ENCODE measurements at places on chromosomes 16 and 17.

- no peak for DNase-seq
Measured at GRCh38 chr17:29212094-29212631, 32.0 kb upstream of the MYO18A start.

GRCh38 chr16:57001026-57001679, 11.8 kb downstream of the NLRC5 start:
- no peak for DNase-seq

GRCh38 chr16:4922721-4923342, 14.1 kb downstream of the PPL start:
- DNase-seq: no peak

- DNase-seq: no peak
Measured at GRCh38 chr16:12063004-12063395, 86.5 kb downstream of the SNX29 start.

GRCh38 chr17:39769974-39770587, 32.3 kb downstream of the GRB7 start:
- no peak for DNase-seq

DNA sequence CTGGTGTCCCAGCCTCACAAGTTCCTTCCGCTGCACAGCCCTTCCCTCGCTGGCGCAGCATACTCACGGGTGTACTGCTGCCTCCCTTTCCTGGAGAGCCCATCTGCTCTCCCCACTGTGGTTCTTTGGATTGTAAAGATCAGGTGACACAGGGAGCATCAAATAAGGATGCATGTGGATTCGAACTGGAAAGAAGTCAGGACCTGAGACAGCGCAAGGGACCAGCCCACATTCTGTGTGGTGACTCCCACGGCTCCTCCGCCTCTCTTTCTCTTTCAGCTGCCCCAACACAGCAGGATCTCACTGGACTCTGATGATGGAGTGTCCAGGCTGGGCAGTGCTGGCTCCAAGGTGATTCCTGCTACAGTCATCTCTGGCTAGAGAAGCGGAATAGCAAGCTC, 8.1 kb downstream of the LDAF1 start:
- DNase-seq: no peak

- DNase-seq: peak; percentile 34
Measured at GRCh38 chr17:17139972-17140589, 66.1 kb downstream of the PLD6 start.

DNA sequence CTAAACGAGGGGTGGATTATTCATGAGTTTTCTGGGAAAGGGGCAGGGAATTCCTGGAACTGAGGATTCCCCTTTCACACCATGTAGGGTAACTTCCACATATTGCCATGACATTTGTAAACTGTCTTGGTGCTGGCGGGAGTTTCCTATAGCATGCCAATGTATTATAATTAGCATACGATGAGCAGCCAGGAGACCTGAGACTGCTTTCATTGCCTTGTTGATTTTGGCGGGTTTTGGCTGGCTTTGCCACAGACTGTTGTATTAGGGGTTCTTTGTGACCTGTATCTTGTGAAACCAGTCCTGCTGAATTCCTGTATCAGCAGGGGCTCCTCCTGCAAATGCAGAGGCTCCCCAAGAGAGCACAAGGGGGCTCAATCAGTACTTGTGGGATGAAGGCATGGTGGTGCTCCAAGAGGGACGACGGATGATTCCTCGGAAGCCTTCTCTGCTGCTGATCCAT, 104.4 kb upstream of the CACNG5 start:
- peak; percentile 45 for DNase-seq

GRCh38 chr16:58265480-58266052, 29.3 kb downstream of the PRSS54 start:
- DNase-seq: no peak

- no peak for DNase-seq
Measured at GRCh38 chr16:23651943-23652468, 10.7 kb downstream of the DCTN5 start.

- DNase-seq: no peak
Measured at GRCh38 chr16:85755929-85756768, 5.3 kb upstream of the C16orf74 start.

DNA sequence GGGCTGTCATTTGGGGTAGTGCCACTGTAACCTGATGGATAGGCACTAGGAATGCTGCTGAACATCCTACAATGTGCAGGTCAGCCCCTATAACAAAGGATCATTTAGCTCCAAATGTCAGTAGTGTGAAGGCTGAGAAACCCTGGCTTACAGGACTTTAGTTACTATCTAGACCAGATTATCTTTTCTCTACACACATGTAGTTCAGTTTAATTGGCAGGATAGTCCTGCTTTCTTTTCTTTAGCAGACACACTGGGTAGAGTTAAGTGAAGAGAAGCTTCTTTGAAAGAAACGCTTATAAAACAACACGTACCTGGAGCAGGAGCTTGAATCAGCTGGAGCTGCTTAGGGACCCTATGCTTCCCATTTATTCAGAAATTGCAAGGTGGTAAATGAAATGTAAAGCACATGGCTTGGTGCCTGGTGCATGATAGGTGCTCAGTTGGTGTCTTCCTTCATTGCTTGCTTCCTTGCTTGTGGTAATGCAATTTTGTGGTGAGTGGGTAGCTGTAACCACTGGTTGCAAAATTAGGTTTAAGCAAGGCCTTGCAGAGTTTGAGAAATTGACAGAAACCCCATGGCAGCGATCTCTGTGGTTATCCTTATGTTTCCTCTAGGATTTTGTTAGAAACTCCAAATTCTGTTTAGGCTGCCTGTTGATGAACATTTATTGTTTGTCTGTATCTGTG, 9.4 kb downstream of the METTL9 start:
- DNase-seq: no peak

DNA sequence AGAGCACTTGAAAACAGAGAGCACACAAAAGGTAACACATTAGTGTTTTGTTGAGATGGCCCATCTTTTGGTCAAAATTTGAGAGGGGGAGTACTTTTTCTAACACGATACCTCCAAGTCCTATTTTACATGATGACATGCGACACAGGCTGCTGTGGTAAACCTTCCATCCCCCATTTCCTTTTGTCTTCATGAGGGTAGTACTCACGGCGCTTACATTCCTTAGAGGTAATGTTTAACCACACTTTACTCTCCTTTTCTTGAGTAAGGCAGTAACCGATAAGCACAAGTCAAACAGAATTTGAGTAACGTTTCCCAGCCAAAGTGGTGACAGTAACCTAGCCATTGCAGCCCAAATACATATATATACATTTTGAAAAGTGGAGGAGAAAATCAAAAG, 35.8 kb upstream of the PITPNM3 start:
- DNase-seq: no peak

DNA sequence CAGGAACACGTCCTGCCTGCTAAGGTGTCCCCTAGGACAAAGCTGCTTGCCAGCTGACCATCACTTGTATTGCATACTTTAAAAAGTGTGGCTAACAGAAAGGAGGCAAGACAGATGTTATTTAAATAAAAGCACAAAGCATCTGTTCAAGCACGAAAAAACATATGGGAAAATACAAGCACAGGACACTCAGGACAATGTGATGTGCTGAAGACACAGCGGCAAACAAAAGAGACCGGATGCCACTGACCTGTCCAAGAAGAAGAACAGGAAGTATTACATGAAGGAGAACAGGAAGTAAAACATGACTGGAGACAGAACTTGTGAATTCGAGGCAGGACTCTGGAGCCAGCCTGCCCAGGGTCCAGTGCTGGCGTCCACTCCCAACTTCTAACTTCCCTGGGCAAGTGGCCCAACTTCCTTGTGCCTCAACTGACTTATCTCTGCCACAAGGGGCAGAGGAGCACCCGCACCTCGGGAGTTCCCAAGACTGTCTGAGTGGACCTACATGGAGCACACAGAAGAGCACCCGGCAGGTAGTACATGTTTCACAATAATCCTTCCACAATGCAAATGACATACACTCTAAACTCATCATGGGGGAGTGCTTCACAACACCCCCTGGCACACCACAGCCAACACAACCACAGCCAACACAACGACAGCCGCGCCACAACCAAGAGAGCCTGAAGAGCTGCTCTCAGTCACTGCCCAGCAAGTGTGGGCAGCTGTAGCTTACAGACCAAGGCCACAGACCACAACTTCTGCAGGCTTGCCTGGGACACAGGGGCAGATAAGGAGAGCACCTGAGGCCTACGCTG, 36.6 kb downstream of the ANKRD11 start:
- DNase-seq: no peak

GRCh38 chr16:46765050-46765449, 16.9 kb upstream of the MYLK3 start:
- no peak for DNase-seq

GRCh38 chr17:63455417-63455816, 9.3 kb upstream of the CYB561 start:
- no peak for DNase-seq

- DNase-seq: no peak
Measured at GRCh38 chr16:87138738-87139267, 178.4 kb downstream of the C16orf95 start.

- DNase-seq: no peak
Measured at GRCh38 chr16:11138022-11138768, 117.8 kb downstream of the SOCS1 start.

DNA sequence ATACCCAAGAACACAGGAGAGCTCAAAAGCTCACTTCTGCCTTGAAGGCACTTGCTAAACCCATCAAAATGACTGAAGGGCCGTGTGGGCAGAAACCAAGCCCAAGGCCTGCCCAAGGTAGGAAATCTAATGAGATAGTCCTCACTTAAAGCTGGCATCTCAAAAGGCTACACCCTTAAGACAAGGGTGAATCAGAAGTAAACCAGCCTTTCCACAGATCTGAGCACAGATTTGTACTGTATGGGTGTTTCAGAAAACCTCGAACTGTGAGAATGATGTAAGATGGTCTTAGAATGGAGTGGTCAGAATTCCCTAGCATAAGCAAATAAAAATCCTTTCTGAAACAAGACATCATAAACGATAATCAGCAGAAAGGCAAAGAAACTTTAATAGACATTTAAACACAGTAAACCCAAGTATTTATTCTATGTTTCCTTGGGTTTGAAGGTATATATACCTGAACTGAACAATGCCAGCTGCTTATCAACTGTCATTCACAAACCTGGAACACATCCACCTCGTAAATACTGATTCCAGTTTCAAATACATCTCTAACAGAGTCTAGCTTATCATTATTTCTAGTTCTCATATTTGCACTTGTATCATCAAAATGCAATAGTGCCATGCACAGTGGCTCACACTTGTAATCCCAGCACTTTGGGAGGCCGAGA, 37.8 kb downstream of the GLG1 start:
- DNase-seq: no peak

DNA sequence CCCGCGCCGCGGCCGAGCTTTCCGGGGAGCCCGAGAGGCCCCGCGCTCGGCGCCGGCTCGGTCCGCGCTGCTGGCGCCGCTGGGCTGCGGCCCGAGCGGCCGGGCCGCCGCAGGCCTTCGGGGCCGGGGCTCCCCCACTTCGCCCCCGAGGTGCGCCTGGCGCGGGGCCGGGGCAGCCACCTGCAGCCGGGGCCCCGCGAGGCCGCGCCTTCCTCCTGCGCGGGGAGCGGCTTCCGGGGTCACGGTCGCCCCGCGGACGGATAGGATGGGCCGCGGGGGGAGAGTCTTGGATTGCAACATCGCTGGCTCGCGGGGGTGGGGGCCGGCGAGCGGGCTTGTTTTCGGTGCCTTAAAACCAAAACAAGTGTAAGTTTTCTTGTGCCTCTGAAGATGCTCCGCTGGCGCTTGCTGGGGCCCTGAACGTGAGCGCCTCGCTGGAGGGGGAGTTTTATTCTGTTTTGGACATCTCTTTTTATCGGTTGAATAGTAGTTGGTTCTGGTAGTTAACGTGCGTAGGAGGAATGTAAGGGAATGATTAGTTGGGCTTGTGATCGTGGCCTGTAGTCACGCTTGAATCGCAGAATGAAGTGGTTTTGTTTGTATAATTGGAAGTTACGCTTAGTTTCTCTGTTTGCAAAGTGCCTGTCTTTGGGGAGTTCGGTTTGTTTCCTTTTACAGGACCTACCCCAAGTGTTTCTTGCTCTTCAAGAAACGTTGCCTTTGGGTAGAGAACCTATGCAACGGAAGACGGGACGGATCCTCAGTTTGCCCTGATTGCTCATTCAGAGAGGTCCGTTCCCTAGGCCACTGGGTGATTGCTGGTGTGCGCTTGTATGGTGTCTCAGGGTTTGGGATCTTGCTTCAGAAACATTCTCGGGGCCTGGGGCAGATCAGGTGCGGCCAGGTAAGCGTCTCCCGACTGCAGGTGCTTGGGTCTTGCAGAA, 724 bp downstream of the UBE2I start:
- no peak for DNase-seq

DNA sequence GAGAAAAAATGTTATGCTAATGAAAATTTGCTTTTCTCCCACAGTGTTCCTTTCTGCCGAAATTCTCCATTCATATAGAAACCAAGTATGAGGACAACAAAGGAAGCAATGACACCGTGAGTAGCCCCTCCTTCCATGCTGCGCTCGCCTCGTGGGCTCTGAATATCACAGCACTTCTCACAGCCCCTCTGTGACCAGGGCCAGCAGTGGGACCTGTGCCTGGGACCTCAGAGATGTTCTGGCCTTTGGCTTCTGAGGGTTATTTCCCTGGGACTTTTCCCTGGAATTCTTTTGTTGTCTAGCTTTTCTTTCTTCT, 139.6 kb upstream of the NOL11 start:
- DNase-seq: no peak

DNA sequence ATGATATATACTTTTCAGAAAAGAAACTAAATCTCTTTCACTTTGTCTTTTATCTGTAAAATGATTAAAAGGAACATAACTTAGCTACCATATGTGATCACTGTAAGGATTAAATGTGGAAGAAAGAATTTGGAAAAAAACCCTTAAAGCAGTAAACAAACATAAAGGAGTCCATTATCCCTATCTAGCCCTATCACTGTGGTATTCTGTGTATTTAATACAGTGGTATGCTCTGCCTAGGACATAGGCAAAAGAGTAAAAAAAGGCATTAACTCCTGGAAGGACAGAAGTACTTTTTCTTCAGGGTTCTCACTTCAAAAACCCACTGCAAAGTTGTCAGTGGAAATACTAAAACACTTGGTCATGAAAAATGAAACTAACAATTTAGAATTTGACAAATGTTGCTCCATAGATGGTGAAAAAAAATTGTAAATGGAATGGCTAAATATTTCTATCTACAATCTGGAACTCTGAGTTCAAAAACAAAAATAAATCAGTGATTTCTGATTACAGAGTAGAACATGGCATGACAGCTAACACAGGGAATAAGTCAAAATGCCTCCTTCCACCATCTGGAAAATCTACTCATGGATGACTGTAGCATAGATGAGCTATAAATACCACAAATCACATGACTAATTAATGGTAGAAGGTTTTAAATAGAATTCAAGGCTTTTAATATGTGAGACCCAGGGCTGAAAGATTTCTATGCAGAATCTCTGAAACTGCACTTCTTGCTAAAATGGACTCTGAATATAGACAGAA, 140.1 kb downstream of the ITFG1 start:
- DNase-seq: no peak

DNA sequence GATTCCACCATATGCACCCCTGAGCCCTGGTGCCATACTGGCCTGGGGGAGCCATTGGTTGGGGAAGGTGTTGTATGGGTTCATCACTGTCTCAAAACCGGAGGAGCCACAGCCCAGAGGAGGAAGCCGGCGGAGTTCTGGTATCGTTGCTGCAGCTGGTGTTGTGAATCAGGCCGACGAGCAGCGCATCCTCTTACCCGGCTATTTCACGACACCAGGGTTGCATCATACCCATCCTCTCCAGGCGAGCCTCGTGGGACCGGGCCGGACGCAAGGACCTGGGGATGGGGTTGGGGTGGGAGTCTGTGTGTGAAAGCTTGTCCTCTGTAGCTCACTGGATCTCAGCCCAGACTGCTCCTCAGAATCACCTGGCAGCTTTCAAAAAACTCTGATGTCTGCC, 6.6 kb upstream of the SLC12A3 start:
- no peak for DNase-seq

Measured in WTC11 (cell line).